Fibroblast of upper back skin (primary cell): ENCODE measurements at places on chromosomes 7 and 10.

DNA sequence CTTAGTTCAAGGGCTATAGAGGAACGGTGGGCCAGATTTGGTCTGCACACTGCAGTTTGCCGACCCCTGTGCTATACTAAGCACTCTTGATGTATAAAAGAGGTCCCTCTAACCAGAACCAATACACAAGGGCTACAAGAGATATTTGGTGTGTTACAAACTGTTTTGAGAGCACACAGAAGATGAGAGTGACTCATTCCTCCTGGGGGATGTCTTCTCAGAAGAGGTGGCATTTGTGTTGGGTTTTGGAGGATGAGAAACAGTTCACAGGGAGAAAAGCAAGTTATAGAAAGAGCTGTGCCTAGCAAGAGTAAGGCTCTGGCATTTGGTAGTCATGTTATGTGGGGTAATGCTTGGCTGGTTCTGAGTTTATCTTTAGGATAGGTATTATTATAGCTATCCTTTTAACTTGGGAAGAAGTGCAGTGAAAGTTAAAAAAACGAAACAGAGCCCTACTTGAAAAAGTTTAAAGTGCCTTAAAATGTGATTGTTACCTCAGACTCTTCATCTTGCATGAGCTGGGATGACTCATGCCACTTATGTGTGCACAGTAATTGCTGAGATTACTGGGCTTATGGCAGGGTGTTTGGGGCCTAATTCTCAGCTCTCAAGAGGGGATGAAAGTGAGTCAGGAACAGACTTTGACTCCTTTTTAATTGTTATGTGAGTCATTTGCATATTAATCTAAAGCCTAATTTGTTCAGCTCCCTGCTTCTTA is 160.4 kb downstream of the KIF20B start:
- DNase-seq: peak; percentile 55

DNA sequence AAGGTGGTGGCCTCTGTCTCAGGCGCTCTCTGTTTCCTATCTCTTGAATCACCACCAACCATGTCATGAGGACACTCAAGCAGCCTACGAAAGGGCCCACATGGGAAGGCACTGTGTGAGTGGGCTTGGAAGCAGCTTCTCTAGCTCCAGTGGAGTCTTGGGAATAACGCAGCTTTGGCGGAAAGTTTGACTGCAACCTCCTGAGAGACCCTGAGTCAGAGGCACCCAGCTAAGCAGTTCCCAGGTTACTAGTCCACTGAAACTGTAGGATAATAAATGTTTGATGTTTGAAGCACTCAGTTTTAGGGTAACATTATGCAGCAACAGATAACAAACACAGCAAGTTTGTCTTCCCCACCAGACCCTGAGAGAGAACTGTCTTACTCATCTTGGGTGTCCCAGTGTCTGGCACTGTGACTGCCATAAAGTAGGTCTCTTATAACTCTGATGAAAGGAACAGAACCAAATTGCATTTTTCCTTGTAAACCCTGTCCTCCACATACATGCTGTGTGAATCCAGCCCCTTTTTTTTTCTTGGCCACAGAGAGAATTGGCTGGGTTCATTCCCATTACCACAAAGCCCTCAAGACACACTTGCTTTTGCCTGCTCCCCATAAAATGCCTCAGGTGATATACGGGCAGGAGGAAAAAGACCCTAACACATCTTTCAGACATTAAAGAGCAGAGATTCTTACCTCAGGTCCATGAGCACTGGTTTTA is 185.5 kb downstream of the ZNF365 start:
- peak; percentile 84 for DNase-seq

DNA sequence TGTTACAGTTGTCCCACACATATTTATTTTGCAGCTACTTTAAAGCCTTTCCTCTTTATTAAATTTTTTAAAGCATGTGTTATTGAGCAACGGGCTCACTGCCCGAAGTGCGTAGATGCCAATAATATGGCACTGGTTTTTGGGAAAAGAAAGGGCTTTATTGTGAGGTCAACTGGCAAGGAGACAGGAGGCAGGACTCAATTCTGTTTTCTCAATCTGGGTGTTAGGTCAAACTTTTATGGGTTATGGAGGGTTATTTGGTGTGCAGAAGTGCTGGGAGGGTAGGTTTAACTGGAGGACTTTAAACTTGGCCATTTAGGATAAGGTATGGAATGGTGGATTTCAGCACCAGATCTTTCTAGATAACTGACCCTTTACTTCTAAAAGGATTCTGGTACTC is 183.6 kb downstream of the LRRC4 start:
- no peak for DNase-seq

GRCh38 chr10:44245601-44245938 is 139.3 kb downstream of the CXCL12 start:
- peak; percentile 68 for DNase-seq

DNA sequence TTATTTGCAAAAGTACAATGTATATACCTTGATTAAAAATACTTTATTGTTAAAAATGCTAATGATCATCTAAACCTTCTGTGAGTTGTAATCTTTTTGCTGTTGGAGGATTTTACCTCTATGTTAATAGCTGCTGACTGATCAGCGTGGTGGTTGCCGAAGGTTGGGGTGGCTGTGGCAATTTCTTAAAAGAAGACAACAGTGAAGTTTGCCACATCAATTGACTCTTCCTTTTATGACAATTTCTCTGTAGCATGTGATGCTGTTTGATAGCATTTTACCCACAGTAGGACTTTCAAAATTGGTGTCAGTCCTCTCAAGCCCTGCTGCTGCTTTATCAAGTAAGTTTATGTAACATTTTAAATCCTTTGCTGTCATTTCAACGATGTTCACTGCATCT is 16.9 kb upstream of the ENTPD1 start:
- DNase-seq: no peak

DNA sequence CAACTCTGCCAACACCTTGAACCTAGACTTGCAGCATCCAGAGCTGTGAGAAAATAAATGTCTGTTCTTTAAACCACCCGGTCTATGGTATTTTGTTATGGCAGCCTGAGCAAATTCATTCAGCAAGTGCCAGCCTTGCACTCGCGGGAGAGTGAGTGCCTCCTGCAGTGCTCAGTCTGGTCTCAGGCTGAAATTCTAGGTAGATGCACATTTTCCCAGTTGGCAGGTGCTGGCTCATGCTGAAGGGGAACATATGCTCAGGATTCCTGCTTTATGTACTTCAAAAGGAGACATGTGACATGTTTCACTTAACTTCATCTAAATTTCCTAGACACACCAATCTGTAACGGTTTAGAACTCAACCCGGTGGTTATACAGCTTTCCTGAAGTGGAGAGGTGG is 170.8 kb downstream of the MGMT start:
- no peak for DNase-seq

DNA sequence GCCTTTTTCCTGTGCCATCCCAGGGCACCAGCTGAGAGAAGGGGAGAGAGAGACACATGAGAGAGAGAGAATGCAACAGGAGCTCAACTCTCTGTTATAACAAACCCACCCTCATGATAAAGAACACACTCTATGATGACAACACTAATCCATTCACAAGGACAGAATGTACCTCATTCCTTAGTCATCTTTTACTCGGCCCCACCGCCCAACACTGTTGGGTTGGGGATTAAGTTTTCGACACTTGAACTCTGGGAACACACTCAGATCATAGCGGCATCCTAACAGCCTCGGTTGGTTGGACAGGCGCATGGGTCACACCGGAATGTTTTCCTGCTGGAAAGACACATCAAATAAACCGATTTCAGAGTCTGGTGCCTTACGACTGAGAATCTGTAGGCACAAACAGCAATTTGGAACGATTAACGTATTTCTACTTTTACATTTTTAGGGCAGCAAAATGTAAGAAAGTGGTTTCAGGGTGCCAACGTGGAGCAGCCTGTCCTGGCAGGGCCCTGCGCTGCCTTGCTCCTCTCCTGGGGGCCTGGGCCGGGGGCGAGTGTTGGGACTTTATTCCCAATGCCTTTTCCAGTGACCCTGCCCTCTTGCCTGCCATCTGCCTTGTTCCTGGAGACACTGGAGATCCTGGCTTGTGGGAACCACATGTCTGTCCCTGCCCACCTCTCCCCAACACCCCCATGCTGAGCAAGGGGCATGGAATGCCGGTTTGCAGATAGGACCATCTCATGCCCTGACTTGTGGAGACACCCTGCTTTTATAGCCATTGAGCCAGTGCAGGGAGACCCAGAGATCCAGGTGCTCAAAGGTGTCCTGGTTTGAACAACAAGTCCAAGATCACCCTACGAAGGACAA is 287.0 kb downstream of the TCERG1L start:
- DNase-seq: no peak

GRCh38 chr7:76054123-76055120 is 6.5 kb downstream of the MDH2 start:
- no peak for DNase-seq

DNA sequence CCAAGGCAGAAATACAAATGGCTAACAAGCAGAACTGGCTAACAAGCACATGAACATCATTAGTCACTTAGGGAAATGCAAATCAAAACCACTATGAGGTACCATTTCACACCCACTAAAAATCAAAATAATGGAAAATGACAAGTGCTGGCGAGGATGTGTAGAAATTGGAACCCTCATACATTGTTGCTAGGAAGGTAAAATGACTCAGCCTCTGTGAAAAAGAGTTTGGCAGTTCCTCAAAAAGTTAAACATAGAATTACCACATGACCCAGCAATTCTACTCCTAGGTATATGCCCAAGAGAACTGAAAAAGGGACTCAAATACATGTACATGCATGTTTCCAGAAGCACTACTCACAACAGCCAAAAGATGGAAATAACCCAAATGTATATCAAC is 52.8 kb upstream of the ANAPC16 start:
- peak; percentile 70 for DNase-seq

DNA sequence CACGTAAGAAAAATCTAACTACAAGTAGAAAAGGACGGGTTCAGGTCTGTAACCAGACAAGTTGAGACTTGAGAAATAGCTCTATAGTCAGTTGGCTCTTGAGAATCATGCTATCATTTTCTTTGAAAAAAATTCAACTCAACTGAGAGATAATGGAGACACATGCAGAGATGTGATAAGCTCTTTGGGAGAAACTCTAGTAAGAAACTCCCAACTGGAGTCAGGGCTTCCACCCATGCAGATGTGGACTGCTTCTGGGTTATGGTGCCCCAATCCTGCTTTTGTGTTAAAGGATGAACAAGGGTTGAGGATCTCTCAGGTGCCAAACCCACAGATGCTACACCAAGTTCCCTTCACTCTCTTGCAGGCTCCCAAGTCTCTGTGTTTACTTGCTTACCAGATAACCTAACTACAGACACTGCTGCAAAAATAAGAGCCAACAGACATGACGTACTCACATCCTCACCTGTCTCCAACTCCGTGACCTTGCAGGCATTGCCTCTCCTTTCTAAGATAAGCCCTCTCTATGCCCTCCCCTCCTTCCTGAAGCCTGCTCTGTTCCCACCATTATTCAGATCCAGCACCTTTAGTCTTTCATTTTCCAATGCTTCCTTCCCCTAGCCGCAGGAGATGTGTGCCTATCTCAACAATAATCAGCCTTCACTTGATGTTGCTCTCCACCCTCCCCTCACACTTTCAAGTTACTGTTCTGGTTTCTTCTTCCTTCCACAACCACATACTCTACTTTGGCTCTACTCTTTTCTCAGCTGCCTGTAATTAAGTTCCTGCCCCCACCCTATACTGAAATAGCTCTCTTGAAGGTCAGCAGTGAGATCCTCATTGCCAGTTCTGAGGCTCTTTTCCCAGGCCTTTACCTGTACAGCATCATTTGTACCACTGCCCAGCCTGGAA is 130.0 kb downstream of the ICA1 start:
- no peak for DNase-seq

DNA sequence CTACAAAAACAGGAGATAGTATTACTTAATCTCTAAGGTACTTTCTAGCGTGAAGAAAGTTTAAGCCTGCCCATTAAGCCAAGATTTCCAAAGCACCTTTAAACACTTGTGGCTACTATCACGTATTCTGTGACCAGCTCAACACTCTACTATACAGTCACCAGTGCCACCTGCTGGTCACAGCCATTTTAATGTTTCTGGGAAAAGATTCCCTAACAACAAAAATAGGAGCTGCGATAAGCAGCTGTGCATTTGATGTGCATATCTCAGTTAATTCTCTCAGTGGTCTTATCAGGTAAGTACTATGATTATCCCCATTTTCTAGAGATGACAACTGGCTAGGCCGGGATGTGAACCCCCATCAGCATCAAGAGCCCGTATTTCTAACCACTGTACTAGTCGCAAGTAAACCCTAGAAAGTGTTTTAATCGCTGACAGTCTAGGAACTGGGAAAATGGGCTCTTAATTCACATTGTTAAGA is 860 bp downstream of the SEC31B start:
- DNase-seq: peak; percentile 64

DNA sequence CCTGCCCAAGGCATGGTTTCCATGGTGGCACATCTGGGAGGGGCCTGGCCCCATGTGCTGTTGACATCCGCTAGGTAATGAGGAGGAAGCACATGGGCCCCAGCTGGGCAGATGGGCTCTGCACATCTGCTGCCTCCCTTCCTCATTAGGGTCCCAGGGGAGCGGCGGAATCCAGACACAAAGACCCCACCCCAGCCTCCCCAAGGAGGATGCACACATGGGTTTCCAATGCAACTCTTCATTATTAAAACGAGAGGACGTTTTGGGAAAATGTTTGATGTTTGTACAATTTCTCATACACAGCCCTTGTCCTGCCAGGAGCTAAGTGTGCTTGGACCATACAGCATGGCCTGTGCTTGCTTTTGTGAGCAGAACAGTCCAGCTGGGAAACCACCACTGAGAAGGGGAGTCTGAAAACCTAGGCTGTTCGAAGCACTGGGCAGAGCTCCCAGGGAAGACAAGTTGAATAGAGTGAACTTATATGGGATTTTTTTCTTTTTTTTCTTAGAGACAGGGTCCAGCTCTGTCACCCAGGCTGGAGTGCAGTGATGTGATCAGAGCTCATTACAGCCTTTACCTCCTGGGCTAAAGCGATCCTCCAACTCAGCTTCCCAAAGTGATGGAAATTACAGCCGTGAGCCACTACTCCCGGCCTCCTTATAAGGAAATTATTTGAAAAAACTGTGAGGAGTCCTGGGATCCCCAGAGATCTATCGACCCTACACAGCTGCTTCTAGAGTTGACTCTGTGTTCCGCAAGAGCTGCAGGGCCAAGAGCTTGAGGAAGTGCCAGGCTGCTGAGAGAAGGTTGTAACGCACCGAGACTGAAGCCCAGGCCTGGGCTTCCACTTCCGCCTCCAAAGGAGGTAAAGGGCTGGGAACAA is 23.4 kb downstream of the FAM107B start:
- DNase-seq: no peak

- no peak for DNase-seq
Measured at GRCh38 chr7:153920897-153921296, 131.3 kb upstream of the DPP6 start.

DNA sequence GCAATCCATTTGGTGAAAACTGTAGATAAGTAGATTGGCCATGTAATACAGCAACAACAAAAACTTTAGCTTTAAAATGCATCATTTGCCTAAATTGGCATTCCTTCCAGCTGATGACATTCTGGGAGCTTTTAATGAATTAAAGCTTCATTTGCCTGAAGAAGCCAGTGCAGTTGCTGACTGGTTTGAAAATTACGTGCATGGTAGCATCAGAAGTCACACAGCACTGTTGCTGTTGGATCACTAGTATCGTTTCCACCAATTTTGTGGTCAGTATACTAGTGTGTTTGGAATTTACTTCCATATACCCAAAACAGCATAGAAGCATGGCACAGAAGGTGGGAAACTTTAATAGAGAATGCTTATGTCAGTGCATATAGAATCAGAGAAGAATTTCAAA is 194.9 kb downstream of the ETV1 start:
- DNase-seq: no peak
